ENCODE measurements at places on chromosomes 6 and 20.

- DNase-seq = no peak
Measured at GRCh38 chr6:151436300-151436699, 15.6 kb downstream of the RMND1 start.

GRCh38 chr20:60967431-60968316 is 284.4 kb upstream of the CDH4 start:
- DNase-seq = no peak

DNA sequence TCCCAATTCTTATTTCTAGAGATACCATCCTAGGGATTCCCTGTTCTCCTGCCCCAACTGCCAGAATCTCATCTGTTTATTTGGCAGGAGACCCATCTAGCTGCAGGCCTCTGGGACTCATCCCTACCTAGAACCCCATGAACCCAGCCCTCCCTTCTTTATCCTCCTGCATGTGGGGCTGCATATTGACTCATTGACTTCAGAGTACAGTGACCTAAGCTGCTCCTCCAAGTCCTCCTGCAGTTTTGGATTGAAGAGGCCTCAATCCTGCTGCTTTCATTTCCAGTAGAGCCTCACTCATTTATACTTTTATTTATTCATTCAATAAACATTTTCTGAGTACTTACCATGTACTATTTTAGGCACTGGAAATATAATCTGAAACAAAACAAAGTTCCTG is 11.6 kb downstream of the TMEM200A start:
- no peak for DNase-seq

- DNase-seq = no peak
Measured at GRCh38 chr20:58722877-58723627, 30.5 kb downstream of the NPEPL1 start.

GRCh38 chr6:109762769-109763441 is 71.8 kb downstream of the FIG4 start:
- DNase-seq = no peak

DNA sequence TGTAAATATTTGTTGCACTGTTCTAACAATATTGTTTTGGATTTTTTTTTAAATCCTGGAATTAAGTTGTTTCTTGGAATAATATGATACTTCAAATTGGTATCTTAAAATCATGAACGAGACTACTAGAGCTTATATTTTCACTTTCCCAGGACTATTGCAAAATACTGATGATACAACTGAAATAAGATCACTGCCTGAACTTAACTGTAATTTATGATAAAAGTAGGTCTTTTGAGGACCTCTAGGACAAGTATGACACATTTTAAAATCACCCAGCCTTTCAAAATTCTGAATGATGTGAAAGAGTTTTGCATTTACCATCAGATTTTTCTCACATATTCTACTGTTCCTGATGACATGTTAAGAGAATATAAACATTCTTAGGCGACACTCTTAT is 8.6 kb upstream of the UBE2J1 start:
- no peak for DNase-seq

GRCh38 chr6:47221565-47221964 is 88.1 kb downstream of the TNFRSF21 start:
- DNase-seq = no peak

DNA sequence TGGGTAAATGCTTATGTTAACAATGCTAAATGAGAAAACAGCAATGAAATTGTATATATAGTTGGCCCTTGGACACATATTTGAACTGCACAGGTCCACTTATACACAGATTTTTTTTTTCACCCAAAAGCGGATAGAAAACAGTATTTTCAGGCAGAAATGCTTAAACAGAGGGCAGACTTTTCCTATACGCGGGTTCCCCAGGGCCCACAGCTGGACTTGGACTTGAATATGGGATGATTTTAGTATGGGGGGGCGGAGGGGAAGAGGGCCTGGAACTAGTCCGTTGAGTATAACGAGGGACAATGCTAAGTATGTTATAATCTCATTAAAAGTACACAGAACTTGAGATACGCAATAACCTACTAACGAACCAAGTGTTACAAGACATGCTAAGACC is 1.1 kb upstream of the PRSS35 start:
- DNase-seq = no peak

DNA sequence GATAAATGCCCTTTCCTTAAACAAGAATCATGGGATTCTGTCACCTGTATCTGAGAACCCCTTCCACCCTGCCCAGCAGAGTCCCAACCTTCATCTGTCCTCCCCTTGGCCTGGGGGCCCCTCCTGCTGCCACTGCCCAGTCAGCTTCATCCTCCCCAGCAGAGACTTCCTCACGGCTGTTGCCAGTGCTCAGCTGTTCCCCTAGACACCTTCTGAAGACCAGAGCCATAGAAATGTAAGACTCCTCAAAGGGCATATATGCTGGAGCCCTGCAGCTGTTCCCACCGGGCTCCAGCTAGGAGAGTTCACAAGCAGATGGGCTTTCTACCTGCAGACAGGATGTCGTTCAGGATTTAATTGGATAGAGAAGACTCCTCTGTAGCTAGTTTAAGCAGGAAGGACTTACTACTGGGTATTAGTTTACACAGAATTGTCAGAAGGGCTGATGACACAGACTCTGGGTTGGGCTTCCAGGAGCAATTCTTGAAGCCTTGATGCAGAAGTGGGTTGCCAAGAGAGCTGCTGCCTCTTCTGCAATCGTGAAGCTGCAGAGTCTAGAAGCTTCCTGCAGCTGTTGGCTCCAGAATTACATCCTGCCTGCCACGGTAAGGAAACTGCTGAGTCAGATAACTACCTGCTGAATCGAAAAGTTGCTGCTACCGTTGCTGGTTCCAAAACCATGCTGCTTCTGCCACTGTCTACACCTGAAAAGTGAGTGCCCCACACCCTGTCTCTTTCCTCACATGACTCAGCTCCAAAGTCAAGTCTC is 57.1 kb upstream of the MLN start:
- no peak for DNase-seq

DNA sequence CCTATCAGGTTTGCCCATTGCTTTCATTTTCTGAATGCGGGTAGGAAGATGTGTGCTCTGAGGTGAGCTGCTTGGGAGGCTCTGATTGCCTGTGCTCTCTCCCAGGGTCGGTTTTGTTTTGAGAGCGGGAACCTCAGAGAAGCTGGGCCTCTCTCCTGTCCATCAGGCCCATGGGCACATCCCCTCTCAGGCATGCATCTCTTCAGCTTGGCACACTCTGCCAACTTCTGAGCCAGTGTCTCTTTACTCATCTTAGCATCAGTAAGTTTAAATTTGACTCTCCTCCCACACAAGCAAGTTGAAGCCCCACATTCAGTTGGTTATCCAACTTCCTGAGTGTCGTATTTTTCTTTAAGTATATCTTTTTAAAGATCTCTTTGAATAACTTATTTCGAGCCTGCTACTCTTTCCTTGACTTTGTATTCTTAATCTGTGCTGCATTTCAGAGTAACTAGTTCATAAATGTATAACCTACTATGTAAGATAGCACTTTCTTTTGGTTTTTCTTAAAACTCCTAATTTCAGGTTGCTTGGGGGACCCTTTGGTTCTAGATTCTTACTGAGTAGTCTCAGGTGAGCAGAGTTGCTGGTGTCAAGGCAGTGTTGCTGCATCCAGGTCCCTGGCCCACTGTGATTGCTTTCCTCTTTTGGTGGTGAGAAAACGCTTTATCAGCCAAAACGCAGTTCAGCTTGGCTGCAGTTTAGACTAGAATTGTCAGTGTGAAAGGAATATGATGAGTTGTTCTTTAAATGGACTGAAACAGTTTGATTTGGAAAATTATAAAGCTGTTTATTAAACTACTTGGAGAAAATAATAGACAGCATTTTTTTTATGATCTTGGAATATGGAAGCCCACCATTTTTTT is 54.8 kb downstream of the SNX9 start:
- no peak for DNase-seq

DNA sequence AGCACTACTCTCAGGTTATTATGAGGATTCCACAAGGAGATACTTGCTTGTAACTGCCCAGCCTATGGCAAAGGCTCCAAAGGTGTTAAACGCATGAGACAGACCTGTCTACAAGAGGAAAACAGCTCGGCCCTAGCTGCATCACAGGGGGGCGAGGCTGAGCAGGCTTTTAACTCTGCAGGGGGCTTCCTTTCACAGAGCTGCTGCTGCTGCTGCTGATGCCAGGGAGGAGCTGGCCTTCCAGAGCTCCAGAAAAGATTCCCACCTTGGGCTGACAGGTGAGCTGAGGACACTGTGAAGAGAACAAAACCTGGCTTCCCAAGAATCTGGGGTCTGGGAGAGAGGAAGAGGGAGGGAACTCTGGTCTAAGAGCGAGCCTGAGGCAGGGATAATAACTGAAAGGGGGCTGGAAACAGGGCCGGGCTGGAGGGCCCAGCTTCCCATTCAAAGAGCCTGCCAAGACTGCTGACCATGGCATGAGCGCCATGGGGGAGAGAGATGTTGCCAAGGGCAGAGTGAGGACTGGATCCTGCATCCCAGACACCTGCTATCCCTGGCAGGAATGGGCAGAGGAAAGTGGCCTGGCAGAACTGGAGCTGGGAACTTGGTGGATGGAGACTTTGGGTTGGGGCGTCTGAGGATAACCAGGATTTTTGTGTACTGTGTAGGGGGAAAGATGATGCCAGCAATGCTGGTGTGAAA is 211.1 kb upstream of the LRFN2 start:
- DNase-seq = no peak

DNA sequence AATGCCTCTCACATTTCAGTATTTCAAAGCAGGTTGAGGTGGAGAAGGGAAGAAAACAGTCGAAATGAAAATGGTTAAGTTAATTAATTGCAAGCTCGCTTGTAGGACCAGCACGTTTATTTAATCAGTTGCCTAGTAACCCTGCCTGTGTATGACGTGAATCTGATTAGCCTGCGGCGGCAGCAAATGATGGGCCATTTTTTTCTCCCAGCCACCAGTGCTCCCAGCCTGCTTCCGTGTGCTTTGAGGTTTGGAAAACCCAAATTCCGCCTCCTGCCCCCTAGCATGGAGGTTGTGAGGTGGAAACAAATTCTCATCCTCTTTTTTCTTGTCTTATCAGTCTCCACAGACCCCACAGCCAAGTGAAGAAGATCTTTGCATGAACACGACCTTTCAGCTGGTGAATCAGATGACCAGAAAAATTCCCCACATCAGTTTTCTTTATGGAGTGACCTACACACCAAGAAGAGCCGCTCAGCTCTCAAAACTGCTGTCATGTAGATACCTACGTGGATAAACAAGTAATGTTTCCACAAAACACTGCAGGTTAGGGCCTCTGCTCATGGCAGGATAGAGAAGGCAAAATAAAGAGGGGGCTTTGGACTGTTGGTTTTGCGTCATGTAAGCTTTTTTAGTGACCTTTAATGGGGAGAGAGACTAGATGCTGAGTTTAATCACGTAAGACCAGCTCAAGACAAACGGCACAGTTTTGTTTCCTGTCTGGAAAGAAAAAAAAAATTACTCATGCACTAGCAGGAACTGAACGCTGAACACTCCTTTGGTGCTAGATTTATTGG is 572.9 kb upstream of the NOX3 start:
- DNase-seq = no peak

- DNase-seq = no peak
Measured at GRCh38 chr6:118451839-118452238, 96.3 kb upstream of the PLN start.

DNA sequence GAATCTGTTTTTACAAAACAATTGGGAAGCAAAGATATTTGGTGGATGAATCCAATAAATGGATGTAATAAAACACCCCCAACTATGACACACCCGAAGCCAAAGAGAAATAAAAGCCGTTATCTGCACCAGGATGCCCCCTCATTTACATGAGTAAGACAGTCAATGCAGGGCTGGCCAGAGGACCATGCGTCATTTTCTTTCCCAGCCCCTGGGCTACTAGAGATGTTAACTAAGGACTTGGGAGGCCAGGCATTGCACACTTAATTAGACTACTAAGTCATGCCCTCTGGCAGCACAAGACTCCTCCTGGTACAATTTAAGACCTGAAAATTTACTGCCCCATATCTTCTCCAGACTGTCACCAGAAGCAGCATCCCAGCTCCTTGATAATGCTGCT is 3.2 kb downstream of the LEMD2 start:
- no peak for DNase-seq

DNA sequence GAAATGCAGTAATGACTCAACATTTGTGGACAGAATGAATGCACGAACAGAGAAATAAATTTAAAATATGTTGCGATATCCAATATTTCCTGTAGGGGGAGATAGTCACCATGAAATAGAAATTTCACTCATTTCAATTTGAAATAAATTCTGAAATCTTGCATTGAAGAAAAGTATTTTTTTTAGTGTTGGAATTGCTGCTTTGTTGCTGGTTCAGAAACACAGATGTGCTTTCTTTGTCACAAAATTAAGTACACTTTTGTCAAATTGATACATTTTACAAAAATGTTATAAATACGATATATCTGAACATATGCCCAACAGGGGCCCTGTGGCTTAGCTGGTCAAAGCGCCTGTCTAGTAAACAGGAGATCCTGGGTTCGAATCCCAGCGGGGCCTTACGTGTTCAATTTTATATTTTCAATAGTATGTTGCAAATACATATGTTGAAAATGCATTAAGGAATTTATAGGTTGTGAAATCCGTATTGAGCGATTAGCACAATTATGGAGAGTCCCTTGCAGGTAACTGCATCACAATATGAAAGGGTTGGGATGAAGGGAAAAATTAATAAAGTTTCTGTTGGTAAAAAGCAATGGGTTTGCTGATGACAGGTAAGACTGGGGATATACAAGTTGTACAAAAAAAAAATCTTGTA is 85.4 kb upstream of the PRSS16 start:
- DNase-seq = no peak

DNA sequence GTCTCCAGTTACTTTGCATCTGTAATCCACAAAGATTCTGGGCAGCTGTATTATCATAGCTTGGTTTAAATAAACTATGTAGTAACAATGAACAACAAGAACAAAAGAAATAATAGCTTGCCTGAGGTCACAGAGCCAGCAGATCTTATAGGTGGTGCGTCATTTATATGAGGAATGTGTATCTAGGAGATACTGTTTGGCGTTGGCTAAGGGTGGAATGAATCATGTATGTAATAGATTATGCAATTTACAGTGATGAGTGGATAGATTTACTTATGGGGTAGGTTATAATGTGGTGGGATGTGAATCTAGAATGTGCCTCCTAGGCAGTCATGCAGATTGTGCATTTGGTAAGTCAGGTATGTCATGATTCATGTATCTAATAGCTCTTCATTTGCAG is 42.8 kb downstream of the HNF4A start:
- no peak for DNase-seq
